ENCODE measurements at places on chromosomes 1 and 21.

- DNase-seq = no peak
These were observed 77.6 kb downstream of the SPATA46 start for GRCh38 chr1:162299018-162299417.

DNA sequence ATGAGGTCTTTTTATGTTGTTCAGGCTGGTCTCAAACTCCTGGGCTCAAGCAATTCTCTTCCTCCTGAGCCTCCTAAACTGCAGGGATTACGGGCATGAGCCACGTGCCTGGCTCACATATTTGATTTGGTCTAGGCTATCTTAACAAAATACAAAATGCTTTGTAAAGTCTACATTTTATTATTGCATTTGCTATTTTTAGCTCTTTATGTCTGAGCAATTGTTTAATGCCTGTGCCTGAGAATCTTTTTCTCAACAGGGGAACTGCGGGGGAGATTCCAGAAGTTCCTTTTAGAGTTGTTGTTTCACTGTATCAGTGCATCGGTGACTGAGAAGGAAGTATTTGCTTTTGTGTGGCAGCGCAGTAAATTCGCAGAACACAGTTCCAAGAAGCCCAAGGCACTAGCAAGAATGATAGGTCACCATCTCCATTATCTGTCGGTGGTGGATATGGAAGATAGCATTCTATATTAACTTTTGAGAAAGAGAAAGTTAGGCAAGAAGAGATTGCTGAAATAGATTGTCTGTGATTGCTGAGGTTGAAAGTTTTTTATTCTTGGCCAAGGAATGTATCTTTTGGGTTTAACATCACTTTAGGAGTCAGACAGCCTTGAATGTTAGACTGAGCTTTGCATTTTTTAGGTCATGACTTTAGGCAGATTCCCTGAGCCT, 167.3 kb downstream of the PDE4B start:
- no peak for DNase-seq

DNA sequence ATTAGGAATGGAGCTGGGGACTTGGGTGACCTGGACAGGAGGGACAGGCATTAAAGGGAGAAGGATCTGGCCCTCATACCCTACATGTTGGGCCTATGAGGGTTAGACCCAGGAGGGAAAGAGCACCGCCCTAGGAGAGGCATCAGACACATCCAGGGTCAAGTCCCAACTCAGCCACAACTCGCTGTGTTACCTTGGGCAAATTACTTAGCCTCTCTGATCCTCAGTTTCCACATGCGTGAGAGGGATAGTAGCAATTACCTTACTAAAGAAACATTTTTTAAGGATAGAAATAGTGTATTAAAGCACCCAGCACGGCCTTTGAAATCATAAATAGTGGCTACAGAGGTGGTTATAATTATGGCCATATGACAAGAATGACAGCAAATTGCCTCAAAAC, 20.1 kb upstream of the SELENON start:
- no peak for DNase-seq

DNA sequence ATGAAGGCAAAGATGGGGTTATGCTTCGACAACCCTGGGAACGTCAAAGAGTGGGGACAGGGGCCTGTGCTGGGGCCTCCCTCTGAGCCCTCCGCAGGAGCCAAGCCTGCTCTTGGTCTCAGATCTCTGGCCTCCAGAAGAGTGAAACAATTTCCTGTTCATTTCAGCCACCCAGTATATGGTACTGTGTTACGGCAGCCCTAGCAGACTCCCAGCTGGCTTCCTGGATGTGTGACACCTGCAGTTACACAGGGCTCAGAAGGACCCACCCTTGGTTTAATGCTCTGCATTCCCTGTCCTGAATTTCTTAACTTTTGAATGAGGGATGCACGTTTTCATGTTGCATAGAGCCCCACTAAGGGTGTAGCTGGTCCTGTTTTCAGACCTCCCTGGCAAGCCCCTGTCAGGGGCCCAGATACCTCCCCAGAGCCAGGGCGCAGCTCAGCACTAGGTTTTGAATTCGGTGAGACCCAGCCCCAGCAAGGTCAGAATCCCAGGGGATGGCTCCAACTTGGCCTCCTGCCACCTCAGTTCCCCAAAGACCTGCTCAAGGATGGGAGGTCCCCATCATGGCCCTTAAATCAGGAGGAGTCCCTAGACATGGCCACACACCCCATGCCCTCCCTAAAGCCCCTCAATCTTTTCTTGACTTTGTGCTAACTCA, 79.0 kb upstream of the IFFO2 start:
- no peak for DNase-seq
